HS-5 (cell line): ENCODE measurements at places on chromosomes 1 and 21.

DNA sequence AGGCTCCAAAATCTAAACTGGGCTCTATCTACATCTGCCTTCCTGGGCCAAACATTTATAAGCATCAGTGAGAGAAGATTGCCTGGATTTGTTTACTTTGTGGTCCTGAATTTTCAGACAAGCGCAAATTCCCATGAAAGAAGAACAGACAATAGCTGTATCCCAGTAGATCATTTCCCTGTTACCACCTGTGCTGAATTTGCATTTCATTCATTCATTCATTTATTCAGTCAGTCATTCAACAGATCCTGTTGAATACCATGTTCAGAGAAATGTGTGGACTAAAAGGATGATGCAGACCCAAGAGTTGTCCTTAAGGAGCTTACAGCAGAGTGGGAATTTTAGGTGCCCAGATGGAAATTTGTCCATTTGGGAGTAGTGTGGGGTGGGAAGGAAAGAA, 2.2 kb downstream of the PGM1 start:
- DNase-seq = no peak

DNA sequence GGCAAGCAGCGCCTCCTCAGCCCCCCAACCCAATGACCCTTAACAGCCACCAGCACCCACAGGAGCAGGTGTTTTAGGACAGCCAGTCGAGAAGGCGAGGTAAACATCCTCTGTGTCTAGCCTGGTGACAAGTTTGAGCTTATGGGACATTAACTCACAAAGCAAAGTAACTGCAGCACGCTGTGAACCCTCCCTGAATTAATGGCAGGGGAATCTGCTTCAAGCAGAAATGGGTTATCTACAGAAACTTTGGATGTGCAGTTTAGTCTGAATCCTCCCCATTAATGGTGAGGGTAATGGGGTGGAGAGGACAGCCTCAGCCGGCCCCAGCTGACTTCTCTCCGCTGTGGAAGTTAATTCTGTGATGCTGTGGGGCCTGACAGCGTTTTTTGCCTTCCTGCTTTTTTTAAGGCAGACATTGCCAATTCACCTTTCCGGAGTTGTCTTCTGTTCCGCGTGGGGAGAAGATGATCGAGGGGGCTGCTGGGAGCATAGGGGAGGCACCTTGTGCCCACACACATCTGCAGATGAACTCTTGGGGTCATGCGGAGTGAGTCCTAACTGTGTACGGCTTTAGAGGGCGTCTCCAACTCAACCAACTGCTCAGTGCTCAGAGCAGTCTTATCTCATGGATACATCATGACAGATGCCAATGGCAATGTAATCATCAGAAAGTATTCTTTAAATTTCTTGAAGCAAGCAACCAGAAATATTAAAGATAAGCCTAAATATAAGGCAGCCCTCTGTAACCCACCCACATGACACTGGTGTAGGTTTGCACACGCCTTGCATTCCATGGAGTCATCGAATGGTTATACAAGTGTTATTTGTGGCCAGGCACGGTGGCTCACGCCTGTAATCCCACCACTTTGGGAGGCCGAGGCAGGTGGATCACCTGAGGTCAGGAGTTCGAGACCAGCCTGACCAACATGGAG, 41.0 kb downstream of the POFUT2 start:
- no peak for DNase-seq

DNA sequence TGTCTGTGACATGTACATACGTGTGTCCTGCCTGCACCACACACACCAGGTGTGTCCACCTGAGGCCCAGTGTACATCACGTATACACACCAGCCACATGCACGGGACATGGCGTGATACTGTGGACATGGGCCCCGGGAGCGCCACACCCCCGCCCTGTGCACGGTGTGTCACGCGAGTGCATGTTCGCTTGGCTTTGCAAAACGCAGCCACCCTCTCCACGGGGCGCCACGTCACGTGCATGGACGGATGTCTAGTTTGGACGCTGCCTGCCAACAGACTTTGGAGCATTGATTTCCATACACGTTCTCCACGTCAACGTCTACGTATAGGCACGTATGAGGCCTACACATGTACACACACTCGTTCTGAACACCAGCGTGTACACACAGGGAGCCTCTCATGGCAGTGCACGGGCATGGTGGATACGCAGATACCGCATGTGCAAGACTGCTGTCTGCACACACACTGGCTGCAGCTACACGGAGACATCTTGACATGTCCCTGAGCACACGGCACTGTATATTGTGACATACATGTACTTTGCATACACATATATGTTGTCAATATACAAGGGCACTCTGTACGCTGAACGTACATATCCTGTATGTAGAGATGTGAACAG, 2.7 kb downstream of the TMEM240 start:
- no peak for DNase-seq

- DNase-seq = no peak
Measured at GRCh38 chr1:183945428-183946319, 91.9 kb downstream of the COLGALT2 start.

DNA sequence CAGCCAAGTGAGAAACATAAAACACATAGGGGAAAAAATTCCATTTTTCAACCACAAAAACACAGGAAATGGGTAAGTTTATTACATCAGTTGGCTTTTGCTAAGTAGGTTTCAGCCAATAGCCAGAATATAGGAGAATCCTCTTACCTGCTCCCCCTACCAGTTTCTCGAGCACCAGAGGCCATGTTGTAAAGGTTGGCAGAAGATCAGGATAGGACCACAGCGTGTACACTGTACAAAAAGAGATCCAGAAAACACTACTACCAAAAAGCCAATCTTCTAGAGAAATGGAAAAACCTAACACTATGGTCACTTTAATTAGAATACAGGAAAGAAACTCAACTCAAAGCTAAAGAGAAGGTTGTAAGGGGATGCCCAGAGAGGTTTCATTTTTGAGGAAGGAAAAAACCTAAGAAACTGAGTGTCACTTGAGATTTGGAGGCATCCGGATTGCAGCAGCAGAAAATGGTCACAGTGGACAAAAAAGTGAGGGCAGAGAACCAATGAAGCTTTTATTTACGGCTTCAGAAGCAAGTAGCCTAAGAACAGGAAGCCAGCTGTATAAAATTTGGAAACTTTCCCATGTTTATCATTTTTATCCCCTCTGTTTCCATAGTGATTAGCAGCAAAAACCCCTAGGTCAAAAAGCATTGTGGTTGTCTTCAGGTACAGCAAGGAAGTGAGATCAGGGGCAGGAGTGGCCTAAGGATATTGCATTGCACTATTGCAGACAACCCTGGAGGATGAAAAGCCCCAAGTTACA, 2.9 kb downstream of the EIF2D start:
- DNase-seq = no peak

DNA sequence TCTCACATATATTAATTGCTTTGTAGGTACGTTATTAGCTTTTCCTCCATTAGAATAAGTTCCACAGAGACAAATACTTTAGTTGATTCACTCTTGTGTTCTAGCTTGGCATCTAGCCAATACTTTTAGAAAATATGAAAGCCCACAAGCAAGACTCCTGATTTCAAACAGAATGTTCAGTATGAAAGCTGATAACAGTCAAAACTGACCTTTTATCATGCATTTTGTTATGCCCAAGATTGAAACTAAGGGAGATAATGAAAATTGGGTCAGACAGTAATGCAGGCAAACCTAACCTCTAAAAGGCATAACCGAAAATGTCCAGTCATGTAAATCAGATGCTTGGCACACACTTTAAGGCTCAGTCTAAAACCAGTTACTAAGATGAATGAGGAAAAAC, 61.7 kb downstream of the ERICH3 start:
- DNase-seq = no peak

GRCh38 chr1:38585460-38585859, 274.1 kb downstream of the RRAGC start:
- no peak for DNase-seq

GRCh38 chr1:187514110-187514509, 685.4 kb downstream of the PLA2G4A start:
- no peak for DNase-seq

DNA sequence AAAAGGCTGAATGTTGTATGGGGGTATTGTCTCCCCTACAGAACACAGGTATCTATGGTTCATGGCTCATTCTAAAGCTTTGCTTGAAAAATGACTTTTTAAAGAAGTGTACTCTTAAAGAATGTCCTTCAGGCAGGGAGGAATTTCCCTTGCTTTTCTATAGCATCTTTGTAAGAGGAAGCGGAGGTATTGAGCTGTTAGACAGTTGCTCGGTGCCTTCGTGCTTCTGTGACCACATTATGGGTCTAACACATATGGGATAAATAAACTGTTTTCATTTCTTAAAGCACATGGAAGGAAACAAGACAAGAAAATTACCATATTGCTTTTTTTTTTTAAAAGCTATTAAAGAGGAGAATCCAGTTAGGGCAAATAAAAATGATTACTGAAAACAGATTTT, 182.9 kb downstream of the NTNG1 start:
- DNase-seq = no peak

DNA sequence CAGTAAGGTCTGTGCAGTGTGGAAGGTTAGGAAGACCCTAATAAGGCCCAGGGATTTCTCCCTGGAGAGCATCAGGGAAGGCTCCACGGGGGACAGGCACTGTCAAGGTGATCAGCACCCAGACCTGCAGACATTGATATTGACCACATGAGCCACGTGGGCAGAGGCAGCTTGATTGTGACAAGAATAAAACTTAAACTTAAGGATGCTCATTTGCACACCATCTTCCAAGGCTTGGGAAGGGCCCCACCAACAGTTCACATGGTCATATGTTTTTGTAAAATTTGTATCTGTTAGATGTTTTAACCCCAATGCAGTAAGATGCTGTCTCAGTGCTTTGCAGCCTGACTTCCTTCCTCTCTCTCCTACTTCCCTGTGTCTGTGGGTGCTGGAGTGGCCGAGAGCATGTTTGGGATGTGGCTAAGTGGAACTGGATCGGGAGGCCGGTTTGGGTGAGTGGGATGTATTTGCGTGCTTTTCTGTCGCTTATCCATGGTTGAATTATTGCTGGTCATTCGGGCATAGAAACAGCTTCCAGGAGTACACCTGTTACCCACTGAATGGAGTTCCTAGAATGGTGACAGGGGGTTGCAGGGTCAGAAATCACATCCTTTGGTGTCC, 49.8 kb upstream of the OLIG2 start:
- no peak for DNase-seq

GRCh38 chr1:229640455-229640854, 14.4 kb downstream of the URB2 start:
- no peak for DNase-seq

- DNase-seq = no peak
Measured at GRCh38 chr21:36916718-36917117, 49.8 kb downstream of the HLCS start.

GRCh38 chr1:110155878-110156522, 5.7 kb downstream of the SLC6A17 start:
- no peak for DNase-seq

GRCh38 chr1:33337441-33337840, 16.5 kb upstream of the A3GALT2 start:
- DNase-seq = no peak

DNA sequence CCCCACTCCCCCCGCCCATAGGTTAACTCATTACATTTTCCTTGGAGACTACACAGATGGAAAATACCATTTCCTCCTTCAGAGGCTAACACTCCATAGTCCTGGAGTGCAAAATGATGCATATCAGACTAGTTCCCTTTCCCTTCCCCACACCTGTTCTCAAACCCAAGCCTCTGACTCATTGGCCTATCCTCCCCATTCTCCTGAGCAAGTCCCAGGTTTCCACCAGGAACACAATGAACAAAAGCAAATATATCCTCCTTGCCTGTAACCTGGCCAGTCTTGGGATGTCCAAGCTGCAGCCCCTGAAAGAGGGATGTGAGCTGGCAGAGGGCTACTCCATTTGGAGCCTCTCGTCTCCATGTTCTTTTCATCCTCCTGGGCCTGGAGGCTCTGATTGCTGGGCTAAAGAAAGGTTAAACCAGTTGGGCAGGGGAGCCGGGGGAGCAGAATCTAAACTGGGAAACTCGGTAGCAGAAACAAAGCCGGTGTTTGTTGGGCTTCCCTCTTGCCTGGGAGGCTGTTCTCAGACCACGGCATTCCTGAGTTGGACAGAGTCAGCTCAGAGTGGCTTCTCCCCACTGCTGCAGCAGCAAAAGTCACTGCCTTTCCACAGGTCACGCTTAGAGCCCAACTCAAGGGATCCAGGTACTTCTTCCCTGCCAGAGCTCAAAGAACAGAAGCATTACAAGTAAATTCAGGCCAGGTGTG, 13.9 kb downstream of the SSR2 start:
- no peak for DNase-seq

- DNase-seq = no peak
Measured at GRCh38 chr21:33650929-33651509, 8.7 kb downstream of the ITSN1 start.

DNA sequence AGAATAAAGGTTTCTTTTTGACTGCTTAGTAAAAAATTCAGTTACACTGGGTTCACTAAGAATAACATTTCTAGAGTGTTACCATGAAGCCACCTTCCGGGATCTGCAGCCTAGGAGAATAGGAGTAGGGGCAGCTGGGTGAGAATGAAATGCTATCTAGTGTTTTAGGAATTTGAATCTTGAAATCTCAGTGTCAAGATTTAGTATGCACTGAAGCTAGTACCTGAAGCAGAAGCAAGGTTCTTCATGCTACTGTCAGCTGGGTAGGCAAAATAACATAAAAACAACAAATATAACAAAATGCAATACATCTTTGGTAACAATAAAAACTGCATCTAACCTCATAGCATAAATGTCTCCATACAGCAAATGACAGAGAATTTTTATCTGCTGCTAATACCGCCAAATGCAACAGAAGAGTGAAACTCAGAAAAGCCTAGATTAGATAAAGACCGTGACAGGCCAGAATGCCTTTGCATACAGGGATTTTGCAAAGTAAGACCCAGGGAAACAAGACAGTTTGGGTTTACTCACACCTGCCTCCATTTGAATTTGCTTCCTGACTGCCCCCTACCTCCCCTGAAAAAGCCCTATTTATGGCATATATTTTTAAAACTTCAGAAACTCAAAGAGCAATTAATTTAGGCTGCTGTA, 58.2 kb downstream of the GADD45A start:
- no peak for DNase-seq

- DNase-seq = no peak
Measured at GRCh38 chr21:20572582-20572981, 425.6 kb upstream of the NCAM2 start.

GRCh38 chr1:156889802-156890580, 3.5 kb upstream of the PEAR1 start:
- peak; percentile 50 for DNase-seq

GRCh38 chr1:151737479-151737878, 16.2 kb downstream of the RIIAD1 start:
- no peak for DNase-seq

DNA sequence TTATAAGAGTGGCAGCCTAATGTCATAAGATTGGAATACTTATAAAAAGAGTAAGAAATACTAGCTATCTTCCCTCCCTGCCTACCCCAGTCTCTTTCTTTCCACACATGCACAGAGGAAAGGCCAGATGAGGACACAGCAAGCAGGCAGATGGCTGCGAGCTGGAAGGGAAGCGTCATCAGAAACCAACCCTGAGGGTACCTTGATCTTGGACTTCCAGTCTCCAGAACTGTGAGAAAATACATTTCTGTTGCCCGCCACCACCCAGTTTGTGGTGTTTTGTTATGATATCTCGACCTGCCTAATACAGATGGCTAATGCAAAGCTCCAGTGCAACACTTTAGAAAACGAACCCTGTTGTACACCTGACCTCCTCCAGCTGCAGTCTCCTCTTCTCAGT, 2.3 kb upstream of the OR2C3 start:
- no peak for DNase-seq

GRCh38 chr1:240522122-240522822, 89.7 kb downstream of the GREM2 start:
- no peak for DNase-seq

- DNase-seq = no peak
Measured at GRCh38 chr21:30048570-30048969, 108.8 kb upstream of the GRIK1 start.
